ENCODE measurements at places on chromosomes 16 and 17.

DNA sequence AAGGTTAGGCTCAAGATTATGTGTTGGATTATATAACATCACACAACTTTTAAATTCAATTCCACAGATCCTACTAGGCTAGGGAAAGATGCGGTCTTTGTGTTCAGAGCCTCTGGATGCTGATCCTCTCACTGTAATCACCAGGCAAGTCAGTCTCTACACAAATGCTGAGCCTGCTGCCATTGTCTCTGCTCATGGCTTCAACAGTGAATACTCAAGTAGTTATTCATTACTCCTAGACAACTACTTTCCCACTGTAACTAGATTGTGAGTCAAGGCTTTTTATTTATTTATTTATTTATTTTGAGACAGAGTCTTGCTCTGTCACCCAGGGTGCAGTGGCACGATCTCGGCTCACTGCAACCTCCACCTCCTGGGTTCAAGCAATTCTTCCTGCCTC lies 15.8 kb upstream of the NDUFAB1 start:
- no peak for DNase-seq

- DNase-seq = no peak
Measured at GRCh38 chr16:56300891-56301850, 109.9 kb downstream of the GNAO1 start.

- DNase-seq = peak; percentile 30
Measured at GRCh38 chr17:28078341-28079229, 36.1 kb downstream of the NLK start.

DNA sequence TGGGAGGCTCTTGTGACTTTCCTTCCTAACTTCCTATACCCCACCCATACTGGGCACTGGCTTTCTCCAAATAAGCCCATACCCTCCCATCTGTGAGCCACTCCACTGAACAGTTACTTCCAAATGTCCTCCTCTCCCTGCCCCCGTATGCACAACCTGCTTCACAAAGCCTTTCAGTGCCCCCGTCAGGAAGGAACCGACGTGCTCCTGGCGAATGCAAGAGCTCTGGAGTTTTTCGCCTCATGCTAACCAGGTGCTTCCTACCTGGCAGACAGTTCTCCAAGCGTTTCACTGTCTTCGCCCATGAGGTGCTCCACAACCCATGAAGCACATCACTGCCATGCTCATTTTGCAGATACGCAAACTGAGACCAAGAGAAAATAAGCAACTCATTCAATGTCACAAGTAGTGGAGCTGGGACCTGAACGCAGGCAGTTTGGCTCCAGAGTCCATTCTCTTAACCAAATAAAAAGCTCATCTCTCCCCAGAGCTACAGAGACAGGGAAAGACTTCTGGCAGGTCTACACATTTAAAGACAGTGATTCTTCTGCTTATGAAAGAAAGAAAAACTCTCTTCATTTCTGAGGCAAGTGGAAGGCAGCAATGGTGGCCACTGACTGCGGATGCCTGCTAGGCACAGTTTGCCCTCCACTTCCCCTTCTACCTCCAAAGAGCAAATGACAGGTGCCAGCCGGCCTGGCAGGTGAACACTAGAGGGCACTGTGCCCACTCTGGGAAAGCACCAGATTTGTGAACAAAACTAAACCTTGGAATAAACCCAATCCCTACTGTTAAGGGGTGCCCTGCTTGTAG lies 23.8 kb downstream of the SPHK1 start:
- DNase-seq = no peak

DNA sequence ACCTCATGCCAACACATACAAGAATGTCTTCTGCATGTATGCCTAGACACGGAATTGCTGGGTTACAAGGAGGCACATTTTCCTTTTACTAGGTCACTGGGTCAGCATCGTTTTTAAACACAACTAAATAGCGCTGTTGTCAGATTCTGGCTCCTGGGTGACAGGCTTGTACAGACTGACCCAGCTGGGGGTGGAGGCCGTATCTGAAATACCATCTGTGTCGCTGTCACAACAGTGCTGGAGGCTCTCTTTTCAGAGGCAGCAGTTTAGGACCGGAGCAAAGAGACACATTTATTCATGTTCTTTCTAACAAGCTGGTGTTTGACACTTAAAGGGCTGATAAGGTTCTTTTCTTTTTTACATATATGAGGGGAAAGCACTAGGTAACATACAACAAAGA lies 403.0 kb upstream of the ASIC2 start:
- DNase-seq = no peak

- DNase-seq = no peak
Measured at GRCh38 chr16:52050418-52050817, 496.5 kb downstream of the TOX3 start.

DNA sequence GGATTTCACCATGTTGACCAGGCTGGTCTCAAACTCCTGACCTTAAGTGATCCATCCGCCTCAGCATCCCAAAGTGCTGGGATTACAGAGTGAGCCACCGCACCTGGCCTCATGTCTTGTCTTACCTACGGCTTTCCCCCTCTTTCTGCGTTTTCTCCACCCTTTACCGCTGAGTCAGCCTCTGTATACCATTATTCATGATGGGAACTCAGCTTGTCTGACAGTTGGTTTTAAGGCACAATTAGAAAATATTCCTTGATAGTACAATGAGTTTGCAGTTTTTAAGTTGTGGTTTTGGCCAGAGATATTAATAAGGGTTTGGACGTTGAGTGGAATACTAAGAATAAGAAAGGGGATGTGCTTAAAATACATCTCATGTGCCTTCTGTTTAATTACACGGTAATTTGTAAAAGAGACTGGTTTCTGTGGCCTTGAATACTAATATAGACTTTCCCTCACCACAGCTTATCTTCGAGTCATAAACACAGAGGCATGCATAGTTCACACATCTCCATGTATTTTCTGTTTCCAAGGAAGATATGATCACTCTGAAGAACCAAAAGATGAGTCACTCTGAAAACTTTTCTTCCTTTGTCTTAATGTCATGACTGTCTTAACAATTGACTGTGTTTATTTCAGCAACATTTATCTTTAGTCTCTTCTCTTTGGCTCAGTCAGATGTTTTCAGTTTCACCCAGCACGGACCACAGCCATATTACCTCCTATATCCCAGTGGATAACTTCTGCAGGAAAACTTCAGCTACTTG lies 54.4 kb downstream of the PITPNC1 start:
- DNase-seq = peak; percentile 7

DNA sequence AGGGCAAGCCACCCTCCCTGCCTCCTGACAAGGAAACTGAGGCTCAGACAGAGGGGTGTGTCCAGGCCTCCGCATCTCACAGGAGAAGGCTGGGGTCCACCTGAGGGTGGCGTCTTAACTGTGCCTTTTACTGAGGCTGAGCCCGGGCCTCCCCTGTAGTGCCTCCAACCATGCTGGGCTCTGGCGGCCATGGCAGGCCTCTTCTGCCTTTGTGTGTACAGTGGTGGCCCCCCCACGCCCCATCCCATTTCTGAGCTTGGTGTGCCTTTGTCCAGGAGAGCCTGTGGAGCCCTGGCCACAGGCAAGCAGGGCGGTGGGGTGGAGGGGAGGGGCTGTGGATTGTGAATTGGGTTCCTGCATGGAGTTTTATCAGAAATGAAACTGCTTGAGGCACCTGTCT lies 31.2 kb downstream of the MGRN1 start:
- DNase-seq = no peak

GRCh38 chr16:67013823-67014633 lies 14.9 kb upstream of the CBFB start:
- peak; percentile 29 for DNase-seq

GRCh38 chr17:9805769-9806168 lies 14.4 kb upstream of the DHRS7C start:
- no peak for DNase-seq

- peak; percentile 11 for DNase-seq
Measured at GRCh38 chr16:14415291-14415690, 214.8 kb downstream of the PARN start.

- no peak for DNase-seq
Measured at GRCh38 chr17:2060681-2061440, 6.0 kb downstream of the HIC1 start.

GRCh38 chr17:74235040-74235581 lies 21.7 kb downstream of the TTYH2 start:
- no peak for DNase-seq

DNA sequence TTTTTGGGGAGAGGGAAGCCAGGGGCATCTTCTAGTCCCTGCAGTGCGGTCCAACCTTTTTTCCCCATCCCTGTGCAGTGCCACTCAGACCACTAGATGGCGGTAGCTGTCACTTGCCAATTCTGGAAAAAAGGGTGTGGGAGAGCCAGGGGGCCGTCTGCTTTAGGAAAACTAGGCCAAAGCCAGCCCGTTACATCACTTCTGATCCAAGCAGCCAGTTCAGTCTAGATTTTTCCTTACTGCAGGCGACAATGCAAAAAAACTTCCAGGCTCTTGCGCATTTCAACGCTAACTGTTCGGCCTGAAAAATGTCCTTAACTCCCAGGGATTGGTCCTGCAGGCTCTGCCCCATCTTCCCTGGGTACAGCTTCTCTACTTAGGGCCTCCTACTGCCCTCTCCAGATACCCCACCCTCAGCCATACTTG lies 69.2 kb upstream of the CES5A start:
- DNase-seq = peak; percentile 14

DNA sequence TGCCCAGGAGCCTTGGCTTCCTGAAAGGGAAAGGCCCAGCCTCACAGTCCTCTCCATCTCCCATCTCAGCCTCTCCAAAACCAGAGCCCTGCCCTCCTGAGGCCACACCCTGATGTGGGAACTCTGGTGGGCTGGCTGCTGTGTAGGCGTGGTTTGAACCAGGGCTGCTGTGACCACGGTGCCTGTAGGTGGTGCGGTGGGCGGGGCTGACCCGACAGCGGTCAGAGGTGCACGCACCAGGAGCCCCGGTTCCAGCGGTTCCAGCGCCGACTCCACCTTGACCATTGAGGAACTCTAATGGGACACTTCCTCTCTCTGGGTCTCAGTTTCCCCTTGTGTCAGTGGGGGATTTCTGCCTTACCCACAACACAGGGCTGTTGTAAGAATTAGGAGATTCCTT lies 2.4 kb downstream of the RAP1GAP2 start:
- no peak for DNase-seq

DNA sequence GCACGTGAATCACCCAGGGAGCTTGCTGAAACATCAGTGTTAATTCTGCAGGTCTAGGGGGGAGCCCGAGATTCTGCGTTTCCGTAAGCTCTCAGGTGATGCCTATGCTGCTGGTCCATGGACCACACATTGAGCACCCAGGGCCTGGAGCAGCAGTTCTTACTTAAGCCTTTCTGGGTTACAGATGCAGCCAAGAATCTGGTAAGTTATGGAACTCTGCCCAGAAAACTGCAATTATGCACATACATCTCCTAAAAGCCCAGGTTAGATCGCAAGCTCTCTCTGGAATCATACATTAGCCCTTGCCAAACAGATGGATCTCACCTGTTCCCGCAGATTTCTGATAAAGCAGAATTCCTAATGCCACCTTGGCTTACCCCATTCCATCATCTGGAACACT lies 265.9 kb upstream of the SALL1 start:
- DNase-seq = no peak

DNA sequence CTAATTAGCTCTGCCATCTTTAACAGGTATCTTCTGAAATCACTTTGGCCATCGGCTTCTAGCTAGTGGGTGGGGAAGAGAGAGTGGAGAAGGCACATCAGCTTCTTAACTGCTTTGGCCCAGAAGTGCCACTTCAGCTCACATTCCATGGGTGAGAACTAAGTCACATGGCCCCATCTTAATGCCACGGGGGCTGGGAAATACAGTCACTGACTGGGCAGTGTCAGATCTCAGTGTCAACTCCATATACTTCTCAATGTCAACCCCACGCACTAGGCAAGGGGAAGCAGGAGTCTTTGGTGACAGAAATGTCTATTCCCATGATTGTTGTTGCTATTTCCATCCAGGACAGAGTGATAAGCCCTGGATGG lies 29.4 kb downstream of the CCR7 start:
- no peak for DNase-seq

DNA sequence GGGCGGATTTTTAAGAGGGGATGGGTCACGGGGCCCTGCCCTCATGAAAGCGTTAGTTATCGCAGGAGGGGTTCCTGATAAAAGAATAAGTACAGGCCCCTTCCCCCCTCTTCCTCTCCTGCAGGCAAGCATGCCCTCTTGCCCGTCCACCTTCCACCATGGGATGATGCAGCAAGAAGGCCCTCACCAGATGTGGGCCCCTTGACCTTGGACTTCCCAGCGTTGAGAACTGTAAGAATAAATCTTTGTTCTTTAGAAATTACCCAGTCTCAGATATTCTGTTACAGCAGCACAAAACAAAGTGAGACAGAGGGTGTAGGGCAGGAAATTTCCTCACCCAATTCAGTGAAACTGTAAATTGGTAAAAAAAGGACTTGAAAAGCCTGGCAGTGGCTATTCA lies 27.8 kb upstream of the LCMT1 start:
- DNase-seq = no peak

- DNase-seq = no peak
Measured at GRCh38 chr16:27841061-27841801, 222.3 kb downstream of the GSG1L start.

GRCh38 chr17:957856-958421 lies 21.6 kb downstream of the NXN start:
- DNase-seq = no peak

Data from CMK (cell line).